Pancreas (tissue), 10 donors: ENCODE measurements at places on chromosomes 3 and 15.

- DNase-seq = no peak
These were observed 45.9 kb downstream of the NIPA2 start for GRCh38 chr15:22884344-22884743.

- no peak for DNase-seq
These were observed 15.1 kb downstream of the GOLIM4 start for GRCh38 chr3:168080499-168081170.

DNA sequence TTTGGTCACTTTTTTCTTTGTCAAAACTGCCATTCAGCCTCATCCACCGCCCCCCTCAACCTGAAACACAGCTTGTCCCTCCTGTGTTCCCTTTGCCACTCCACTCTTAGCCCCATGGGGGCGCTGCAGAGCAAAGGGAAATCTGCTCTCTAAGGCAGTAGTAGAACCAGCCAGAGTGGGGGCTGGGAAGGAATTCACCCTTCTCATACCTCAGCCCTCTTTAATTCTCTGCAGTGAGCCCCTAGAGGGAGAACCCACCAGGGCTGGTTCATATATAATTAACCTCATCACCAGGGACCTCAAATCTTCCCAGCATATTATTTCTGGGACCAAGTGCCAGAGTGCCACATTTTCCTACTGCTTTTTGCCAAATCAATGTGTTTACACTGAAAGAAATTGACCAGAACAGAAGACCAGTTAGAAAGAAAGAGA, 2.8 kb upstream of the BCL6 start:
- DNase-seq = peak; percentile 89

DNA sequence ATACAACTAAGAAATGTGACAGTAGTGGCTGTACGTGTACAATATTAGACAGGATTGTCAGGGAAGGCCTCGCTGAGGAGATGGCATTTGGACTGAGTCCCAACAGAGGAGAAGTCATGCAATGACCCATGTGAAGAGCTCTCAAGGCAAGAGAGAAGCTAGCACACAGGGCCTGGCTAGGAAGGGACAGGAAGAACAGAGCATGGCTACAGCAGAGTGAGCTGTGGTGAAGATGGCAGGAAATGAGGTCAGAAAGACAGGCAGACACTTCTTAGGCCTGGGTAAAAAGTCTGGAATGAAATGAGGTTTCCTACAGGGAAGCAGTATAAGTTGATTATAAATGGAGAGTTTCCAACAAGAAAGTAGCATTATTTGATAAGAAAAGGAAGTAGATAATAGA, 33.2 kb upstream of the LEKR1 start:
- DNase-seq = no peak

DNA sequence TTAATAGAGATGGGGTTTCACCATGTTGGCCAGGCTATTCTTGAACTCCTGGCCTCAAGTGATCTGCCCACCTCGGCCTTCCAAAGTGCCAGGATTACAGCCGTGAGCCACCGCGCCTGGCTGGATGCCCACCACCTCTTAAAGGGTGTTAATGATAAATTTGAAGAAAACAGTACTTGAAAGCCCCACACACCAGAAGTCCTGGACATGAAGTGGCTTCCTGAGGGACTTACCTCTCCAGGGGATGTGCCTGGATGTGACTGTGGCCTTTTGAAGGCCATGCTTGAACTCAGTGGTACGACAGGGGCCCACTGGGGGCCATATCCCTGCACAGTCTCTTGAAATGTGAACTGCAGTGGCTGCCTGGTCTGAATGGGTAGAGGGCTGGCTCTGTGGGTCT, 18.2 kb downstream of the IRAK2 start:
- DNase-seq = no peak

DNA sequence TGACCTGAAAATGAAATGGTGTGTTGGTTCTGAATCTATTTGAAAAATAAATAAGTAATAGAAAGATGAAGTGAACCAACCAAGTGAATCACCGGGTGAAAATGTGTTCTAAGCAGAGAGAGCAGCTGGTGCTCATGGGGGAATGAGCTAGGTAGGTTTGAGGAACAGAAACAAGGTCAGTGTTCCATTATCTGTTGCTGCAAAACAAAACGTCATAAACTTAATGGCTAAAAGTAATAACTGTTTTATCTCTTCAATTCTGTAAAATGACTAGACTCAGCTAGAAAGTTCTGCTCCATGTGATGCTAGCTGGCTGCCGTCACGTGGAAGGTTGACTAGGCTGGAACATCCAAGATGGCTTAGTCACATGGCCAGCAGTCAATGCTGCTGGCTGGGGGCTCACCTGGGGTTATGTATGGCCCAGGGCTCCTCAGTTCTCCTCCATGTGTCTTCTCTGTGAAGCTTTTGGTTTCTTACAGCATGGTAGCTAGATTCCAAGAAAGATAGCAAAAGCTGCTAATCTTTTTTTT, 13.3 kb upstream of the SH3BP5 start:
- DNase-seq = no peak

DNA sequence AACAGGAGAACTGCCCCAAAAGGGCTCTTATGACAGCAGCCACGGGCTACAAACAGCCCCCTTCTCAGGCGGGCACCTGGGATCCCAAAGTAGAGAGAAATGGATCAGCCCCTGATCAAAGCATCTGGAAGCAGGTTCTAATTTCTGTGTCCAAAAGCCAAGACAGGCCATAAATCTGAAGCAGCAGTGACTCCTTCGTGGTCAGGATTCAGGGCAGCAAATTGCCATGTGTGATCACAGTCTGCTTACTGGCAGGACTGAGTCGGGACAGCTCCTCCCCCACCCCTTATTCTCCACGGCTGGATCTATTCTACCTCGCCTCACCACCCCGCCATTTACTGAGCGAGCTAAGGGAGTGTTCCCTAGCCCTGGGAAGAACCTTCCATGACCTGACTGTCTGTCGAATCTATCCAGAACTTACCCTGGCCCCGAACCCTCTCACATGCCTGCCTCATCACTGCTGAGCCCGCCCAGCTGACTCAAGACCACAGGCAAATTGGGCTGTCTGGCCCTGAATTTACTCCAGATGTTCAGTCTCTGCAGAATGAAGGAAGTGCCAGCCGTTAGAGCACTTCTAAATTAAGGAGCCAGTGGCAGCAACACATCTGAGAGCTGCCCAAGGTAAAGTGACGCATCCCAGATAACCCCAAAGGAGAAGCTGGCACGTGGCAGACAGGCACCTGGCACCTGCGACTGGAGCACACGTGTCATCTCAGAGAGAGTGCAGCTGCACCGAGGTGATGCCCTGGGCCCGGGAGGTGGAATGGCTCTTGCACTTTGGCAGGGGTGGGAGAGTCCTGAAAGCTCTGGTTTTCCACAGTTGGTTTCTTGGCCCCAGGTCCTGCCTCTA, 1.3 kb downstream of the LRRC15 start:
- DNase-seq = no peak

DNA sequence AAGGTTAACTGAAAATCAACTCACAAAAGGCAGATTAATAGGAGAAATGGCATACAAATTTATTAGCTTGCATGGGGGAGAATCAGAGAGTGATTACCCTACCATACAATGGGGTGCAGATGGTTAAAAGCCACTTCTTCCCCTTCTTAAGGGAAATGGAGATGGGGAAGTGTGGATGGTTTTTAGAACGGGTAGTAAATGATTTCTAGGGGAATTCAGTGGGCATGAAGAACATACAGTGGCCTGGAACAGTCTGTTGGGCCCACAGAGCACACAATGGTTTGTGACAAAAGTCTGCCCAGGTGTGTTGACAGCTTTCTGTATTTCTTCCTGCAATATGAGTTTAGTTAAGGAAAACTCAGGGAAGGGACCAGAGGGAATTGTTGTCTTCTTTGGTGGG, 61.0 kb downstream of the C3orf80 start:
- no peak for DNase-seq

DNA sequence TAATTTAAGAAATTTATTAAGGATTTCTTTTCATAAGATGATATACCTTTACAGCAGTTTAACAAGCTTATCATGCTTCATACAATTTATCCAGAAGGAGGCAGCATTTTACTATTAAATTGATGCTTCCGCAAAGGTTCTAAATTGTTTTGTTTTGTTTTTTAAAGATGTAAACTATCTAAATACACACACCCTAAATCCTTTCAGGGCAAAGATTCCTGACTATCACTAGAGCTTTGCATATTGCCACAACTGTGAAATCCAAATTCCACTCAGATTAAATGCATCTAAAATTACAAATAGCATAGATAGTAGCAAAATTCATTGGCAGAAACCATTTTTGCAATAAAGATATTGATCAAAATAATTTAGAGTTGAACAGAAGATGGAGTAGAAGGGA, 44.5 kb upstream of the CCNL1 start:
- DNase-seq = no peak
